ENCODE measurements at places on chromosomes 13 and 19. TPM values are rescaled to one million over a fixed set of nuclear protein-coding genes. Genes with fewer than 3 reads are reported as not detected.

The RNF113B gene
- total RNA-seq, result not detected

The WDR18 gene
- total RNA-seq, result 140 TPM

The TRPM4 gene
- 10.2 TPM for total RNA-seq

The GPR18 gene
- 0.10 TPM for total RNA-seq

The RASIP1 gene
- 4.6 TPM for total RNA-seq

The CCNE1 gene
- 60.9 TPM for total RNA-seq

The CD37 gene
- total RNA-seq, result 0.44 TPM

DNA sequence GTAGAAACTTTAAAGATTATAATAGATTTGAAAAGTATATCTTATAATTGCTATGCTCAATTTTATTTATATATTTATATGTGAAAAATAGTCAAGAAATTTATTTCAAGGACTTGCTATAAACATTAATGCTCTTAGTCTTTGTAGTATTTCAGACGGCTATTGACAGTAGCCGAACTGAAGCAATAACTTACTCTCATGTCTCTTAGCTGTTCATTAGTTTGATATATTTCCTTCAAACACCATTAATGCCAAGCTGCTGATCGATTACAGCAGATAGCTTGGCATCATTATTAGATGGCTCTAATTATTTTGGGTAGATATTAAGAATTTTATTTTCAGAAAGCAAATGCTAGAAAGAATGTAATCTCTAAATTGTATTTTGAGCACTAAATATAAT, 1151.5 kb upstream of the SPRY2 start:
- no peak for DNase-seq

- peak; percentile 97 for DNase-seq
These were observed at the start of gene CLDN10 for GRCh38 chr13:95552539-95553441. CLDN10 (plus strand) TSS chr13:95552720; CDS start chr13:95552754, 34 bp downstream.

DNA sequence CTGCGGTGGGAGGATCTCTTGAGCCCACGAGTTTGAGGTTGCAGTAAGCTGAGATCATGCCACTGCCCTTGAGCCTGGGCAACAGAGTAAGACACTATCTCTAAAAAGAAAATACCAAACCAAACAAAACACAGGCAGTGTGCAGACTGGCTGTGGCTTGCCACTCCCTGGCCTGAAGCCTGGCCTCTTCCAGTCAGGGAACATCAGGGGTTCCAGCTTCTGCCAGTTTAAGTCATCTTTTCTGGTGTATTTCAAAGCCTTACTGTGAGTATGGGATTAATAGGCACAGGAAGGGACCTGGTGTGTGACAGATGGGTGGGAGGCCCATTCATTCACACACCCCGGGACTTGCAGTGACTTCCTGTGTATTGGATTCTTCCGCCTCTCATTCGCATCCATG, 27.0 kb upstream of the F2RL3 start:
- DNase-seq, result no peak

DNA sequence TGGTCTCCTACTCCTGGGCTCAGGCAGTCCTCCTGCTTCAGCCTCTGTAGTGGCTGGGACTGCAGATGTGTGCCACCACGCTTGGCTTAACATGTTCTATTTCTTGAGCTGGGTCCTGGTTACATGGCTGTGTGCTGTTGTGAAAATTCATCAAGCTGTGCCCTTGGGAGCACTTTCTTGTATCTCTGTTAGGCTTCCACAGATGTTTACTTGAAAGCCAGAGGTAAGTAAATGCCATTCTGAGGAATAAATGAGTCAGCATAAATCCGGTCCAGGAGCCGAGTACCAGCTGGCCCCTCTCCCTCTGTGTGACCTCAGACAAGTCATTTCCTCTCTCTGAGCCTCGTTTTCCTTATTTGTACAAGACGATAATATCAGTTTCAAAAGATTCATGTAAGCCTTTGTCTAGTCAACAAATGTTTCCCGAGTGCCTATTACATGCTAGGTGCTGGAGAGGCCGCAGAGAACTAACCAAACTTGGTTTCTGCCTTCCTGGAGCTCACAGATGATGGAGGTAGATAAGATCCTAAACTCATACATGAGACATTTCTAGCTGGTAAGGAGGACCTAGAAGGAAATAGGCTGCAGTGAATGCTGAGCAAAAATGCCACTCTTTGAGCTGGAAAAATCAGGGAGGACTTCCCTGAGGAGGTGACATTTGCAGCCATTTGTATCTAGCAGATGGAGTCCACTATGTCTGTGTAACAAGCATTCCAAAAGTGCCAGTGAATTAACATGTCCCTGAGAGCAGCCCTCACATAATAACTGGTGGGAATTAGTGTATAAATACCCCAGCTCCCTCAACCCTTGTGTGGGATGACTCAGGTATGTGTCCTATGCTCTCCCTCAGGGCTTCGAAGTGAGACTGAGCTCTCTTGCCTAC, 2.7 kb upstream of the RASAL3 start:
- no peak for DNase-seq

- DNase-seq, result peak; percentile 85
These were observed at the start of gene DMKN for GRCh38 chr19:35513628-35514281. DMKN (minus strand) TSS chr19:35513649; CDS start chr19:35513475, 174 bp downstream.

DNA sequence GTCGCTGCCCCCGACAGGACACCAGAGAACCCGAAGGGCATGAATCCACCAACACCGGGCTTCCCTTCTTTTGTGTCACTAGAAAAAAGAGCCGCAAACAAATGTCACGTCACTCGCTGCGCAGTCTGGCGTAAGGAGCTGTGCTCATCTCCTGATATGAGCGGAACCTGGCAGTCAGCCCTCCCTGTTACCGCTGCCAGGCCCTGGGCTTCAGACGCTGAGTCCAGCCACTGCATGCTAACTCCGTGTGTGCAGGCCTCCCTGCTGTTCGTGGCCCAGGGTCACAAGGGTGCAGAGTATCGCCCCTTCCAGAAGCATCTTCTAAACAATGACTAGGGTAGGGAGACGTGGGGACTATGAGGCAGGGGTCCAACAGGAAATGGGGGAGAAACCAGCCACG, 71.3 kb downstream of the SLC7A1 start:
- no peak for DNase-seq

DNA sequence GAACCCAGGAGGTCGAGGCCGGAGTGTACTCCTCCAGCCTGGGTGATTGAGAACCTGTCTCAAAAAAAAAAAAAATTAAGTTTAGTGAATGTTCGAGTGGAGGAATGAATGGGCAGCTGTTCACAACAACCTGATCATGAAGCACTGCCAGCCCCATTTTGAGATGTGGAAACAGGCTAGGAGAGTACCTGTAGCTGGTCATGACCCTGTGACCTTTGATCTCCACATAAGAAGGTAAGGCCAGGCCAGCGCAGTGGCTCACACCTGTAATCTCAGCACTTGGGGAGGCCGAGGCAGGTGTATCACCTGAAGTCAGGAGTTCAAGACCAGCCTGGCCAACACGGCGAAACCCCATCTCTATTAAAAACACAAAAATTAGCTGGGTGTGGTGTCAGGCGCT, 7.6 kb downstream of the RAVER1 start:
- no peak for DNase-seq

DNA sequence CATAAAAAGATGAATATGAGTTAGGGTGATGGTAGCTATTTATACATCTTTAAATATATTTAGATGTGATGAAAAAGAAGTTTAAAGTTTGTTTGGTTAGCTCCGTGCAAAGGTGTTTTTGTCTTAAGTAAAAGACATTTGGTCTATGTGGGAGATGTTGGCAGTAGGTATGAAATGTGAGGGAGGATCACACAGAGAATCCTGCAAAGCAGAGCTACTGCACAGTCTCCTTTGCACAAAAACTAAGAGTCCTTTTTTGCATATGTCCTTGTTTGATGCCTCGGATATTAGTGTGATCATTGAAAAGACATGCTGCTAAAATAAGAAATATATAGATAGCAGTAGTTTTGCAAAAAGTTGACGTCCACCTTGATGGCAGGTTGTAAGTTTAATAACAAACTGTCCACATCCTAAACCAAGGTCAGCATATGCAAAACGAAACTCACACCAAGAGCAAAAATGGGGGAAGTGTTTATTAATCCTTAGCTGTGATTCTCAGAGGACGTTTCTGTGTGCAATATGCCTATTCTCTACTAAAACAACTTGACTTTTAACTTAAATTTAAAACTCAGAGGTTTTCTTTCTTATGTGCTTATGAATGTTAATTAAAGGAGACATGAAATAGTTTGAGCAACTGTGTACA, 870.1 kb downstream of the PCDH9 start:
- no peak for DNase-seq

Data from H7 (cell line).